ENCODE measurements at places on chromosomes 3 and 15.

GRCh38 chr15:68055224-68055705, 1.1 kb downstream of the PIAS1 start:
- no peak for DNase-seq

DNA sequence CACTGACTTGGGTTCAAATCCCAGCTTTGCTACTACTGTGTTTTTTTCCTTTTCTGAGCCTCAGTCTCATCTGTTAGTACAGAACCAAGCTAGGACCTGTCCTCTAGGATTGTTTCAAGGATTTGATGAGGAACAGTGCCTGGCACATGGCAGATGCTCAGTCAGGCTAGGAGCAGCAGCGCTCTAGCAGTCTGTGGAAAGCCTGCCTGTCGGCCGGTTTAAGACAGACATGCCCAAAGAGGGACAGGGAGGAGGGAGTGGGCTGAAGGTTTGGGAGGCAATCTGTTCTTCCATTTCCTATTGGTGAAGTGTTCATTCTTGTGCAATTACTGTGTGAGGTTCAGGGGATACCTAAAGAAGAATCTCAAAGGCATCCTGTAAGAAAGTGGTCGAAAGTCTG, 35.1 kb upstream of the RGMA start:
- DNase-seq, result no peak

DNA sequence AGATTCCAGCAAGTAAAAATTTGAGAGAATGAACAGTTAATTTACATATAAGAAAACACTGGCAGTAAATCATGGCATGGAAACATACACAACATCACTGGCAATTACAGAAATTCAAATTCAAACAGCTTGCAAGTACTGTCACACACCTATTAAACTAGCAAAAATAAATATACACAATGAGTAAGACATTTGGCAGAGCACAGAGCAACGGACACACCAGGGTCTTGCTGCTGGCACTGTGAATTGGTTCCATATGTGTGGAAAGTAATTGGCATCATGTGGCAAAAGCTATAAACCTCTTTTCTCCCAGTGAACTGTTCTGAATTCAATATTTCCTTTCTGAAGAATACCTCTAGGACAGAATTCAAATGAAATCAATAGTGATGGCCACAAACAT, 78.3 kb downstream of the LRRK1 start:
- no peak for DNase-seq

GRCh38 chr3:99388780-99389179, 249.6 kb upstream of the COL8A1 start:
- no peak for DNase-seq

DNA sequence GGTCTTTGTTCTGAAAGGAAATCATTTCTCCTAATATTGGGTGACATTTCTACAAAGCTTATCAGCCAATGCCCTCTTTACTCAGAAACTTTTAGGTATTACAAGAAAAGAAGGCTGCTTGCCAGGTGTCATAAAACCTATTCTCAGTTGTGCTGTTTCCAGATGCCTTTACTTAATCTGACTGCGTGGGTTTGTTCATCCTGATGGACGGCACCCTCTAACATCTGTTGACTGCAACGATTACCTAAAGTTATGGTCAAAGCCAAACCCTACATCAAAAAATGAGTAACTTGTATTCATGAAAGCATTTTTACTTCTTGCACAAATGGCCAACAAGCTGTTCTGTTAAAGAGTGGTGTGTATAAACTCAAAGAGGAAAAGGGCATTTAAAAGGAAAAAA, 207.7 kb upstream of the PDZRN3 start:
- DNase-seq, result no peak

Data from islet precursor cell (in vitro differentiated cells).